Kidney tubule cell (primary cell): ENCODE measurements at places on chromosomes 7 and 10.

GRCh38 chr7:44401692-44402091 is 76.3 kb upstream of the CAMK2B start:
- DNase-seq: no peak

DNA sequence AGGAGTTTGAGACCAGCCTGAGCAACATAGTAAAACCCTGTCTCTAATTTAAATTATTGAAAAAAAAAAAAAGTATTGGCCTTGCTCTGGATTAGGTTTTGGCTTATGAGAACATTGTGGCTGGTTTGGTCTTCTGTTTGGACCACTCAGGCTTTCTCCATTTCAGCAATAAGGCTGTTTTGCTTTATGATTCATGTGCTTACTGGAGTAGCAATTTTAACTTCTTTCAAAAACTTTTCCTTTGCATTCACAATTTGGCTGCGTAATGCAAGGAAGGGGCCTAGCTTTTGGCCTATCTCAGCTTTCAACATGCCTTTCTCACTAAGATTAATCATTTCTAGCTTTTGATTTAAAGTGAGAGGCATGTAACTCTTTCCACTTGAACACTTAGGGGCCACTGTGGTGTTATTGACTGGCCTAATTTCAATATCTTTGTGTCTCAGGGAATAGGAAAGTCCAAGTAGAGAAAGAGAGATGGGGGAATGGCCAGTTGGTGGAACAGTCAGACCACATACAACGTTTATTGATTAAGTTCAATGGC is 38.0 kb upstream of the SRPK2 start:
- peak; percentile 32 for DNase-seq

DNA sequence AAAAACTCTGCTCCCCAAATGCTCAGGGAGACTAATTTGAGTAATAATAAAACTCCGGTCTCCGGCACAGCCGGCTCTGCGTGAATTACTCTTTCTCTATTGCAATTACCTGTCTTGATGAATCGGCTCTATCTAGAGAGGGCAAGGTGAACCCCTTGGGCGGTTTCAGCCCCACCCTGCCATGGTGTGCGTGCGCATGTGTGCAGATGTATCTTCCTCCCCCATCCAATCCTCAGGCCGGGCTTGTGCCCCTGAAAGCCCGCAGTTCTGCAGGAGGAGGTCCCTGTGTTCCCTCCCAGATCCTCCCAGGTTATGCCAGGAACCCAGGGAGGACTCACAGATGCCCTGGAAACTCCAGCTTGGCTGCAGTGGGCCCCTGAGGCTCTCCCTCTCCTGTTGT is 48.3 kb upstream of the MYL10 start:
- no peak for DNase-seq

DNA sequence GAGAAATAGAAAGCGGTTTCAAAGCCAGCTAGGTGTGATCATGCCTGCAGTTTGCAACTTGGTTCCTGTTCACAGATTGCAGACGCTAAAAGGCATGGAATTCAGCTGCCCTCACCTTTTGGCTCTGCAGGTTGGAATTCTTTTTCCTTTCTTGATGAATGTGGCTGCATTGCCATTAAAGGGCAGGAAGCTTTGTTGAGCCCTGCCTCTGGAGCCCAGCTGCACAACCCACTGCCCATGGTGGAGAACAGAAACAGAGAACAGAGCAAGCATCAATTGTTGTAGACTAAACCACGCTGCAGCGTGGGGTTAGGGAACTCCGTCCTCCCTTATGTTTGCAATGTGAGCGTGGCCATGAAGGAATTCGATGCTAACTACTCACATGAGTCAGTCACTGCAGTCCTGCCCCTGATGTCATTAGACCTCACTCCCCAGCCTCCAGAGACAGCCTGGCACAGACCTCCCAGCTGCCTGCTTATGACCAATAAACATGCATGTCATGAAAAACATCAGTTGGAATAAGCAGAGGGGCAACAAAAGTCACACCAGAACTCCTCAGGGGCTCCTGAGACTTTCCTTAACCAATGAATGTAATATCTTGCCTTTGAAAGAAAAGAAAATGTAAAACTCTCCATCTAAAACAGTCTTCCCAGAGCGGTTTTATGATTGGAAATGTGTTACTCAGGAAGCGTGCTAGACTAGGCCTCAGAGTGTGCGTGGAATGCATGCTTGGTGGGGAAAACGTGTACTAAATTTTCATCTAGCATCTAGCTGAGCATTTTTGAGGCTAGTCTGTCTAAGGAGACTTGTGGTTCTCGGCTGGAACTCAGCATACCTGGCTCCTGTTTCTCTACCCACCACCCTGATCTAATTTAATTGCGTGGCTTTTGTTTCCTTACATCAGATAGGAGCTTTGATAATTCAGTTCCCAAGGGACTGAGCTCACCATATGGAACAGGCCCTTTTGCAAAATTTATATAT is 232.2 kb downstream of the KIAA1217 start:
- DNase-seq: peak; percentile 75

DNA sequence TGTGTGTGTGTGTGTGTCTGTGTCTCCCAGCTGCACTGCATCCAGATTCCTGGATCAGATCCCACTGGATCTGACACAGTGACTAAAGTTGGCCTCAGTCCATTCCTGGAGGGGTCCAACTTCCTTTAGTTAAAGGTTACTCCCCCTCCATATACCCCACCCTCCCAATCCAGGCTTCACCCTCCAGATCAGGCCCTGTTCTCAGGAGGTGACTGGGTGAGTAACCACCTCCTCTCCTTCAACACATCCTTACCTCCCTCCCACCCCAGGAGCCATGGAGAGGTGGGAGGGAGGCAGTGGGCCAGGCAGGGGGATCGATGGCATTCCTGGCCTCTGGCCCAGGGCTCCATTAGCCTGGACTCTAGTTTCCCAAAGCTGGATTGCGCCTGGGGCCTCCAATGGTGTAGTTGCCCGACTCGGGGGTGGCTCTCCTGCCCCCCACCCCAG is 11.3 kb downstream of the KCNIP2 start:
- no peak for DNase-seq

DNA sequence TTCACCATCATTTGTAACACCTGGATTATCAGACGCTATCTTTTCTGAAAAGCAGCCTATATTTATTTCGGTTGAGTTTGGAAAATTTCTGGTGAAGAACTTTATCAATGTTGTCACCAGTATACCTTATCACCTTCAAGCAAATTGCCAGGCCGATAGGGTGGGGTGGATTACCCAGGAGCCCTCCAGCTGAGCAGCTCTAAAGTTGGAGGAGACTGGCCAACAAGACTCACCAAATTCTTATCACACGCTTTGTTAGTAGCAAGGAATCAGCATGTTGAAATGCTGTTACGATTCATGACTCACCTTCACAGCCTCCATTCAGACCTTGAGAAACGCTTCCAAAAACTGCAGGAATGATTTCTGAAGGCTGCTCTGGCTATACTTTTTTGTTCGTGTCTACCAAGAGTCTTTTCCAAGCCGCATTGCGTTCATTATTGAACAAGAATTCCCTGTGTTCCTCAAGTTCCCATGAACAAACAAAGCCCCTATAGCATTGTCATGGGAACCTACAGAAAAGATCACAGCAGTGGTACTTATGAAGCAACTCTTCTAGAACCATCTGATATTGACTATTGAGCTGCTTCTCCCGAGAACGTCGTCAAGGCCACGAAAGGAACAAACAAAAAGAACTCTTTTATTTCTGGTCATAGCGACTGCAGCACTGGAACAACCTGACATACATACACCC is 291.4 kb downstream of the SFMBT2 start:
- DNase-seq: no peak

- no peak for DNase-seq
These were observed 42.8 kb upstream of the RNF216 start for GRCh38 chr7:5824297-5824610.

DNA sequence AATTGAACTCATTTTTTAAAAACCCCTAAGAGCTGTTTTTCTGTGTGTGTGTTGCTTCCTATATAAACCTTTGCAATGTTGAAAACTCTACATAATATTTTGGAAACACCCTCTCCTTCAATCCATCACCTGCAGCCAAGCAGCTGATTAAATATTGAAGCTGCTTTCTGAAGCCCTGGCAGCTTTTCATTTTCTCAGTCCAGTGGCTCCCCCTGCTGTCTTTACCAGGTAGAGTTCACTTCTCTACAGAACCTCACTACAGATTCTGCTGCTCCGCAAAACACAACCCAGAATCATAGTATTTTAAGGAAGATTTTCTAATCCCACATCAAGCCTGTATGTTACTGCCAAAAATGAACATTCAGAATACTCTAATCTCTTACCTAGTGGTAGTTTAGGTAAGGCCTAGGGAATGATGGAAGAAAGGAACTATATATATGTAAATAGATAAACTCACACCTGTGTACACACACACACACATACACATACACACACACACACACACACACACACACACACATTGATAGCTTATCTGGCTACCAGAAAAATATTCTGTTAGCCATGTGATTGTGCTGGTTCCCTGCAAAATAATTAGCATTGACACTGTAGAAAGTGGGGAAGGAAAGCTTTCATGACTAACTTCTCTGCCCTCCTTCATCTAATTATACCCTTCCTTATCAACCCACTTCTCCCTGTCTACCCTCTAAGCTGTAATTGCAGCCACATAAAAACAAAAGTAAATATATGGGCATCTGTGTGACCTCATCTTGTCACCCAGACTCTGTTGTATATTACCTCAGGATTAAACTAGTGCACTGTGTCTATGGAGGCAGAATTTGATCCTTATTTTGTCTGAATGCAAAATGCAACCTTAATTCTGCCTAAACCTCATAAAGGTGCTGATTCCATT is 229.5 kb upstream of the FZD1 start:
- peak; percentile 60 for DNase-seq

DNA sequence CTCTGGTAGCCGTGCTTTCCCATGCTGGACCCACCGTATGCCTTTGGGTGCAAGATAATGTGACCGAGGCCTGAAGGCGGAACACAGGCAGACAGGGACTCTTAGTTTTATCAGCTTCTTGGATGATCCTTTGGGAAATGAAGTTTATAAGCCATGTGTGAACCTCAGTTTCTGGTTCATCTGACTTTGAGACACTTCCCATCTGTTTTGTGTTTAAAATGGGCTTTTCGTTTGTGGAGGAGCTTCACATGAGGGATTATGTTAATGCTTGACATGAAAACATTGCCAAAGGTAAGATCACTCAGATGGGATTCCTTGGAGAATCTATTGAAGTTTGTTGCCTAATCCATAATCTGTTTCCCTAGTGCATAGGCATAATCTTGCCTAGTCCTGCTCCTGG is 249.8 kb upstream of the LYZL1 start:
- DNase-seq: no peak

- DNase-seq: no peak
These were observed 11.5 kb upstream of the NFKB2 start for GRCh38 chr10:102384053-102384452.

GRCh38 chr7:85222522-85222921 is 35.7 kb upstream of the SEMA3D start:
- DNase-seq: no peak

DNA sequence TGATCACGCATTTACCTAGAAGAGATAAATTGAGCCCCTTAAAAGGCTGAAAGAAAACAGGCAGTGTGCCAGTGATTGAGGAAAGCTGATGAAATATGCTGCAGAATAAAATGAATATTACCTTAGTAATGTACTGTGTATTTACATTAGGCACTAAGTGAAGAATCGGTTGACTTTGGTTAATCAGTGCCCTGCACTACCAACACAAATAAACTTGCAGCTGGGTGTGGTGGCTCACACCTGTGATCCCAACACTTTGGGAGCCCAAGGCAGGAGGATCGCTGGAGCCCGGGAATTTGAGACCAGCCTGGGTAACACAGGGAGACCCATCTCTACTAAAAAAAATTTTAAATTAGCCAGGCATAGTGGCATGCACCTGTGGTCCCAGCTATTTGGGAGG is 148.3 kb upstream of the TCF7L2 start:
- DNase-seq: no peak

- DNase-seq: no peak
These were observed 5.7 kb downstream of the PON1 start for GRCh38 chr7:95318501-95319100.

DNA sequence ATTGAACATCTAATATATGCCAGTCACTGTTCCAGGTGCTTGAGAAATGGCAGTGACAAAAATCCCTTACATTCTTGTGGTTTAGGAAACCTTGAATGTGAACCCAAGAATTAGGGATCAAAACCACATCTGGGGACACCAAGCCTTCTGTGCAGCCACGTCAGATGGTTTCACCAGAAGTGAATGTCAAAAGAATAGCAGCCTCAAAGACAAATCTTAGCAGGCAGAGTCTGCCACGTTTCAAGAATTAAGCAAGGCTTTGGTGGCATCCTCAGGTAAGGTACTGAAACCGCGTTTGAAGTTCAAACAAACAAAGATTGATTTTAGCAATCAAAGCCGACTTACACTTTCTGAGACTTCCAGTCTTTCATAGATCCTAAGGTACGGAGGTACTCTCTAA is 225.5 kb upstream of the GNAI1 start:
- DNase-seq: peak; percentile 32

- DNase-seq: no peak
These were observed 59.9 kb upstream of the INPP5A start for GRCh38 chr10:132477398-132478340.

- DNase-seq: no peak
These were observed 7.1 kb downstream of the GUSB start for GRCh38 chr7:65974876-65975275.

DNA sequence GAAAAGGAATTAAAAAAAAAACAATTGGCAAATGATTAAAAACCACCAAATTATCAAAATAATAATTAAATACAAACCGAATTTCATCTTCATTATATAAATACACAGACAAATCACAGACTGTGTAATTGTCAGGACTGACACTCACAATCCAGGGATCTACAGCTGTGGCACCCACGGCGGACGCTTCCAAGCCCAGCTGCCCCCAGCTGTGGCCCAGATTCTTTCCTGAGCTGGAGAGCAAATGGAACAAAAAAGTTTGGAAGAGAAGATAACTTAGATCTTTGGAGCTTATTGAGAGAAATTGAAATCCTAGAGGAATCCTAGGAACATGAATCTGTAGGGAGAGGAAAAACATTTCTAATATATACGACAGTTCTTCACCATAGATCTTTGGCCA is 316.1 kb downstream of the OTUD1 start:
- no peak for DNase-seq

DNA sequence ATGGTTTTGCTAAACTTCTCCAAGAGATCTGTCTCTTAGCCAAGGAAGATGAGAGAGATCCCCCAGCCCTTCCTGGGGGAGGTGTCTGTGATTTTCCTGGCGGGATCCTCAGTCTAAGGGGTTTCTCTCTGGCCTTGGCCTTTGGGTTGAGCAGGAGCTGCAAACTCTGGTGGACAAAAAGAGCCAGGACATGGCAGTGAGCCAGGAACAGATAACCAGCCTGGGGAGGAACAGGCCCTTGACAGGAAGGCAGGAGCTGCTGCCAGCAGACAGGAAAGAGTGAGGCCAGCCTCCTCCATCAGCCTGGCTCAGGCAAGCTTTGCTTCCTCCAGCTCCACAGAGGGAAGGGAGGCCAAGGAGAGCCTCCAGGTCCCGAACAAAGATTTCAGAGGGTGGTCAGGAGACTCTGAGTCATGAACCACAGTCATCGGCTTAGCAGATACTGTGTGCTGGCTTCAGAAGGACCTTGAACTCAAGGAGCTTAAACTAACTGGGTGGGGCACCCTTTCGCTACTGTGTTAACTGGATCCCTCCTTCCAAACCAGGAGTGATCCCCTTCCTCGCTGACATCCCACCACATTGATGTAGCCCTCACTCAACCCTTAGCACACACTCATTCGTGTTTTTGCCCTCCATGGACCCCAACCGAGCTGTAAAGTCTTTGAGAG is 34.7 kb downstream of the DDIT4 start:
- peak; percentile 90 for DNase-seq

- no peak for DNase-seq
These were observed 8.3 kb downstream of the CALD1 start for GRCh38 chr7:134787720-134788119.

- DNase-seq: no peak
These were observed 97.7 kb upstream of the EGFR start for GRCh38 chr7:54921116-54921515.

- no peak for DNase-seq
These were observed 204.6 kb upstream of the INHBA start for GRCh38 chr7:41907444-41907843.
